ENCODE measurements at places on chromosomes 7 and 10.

DNA sequence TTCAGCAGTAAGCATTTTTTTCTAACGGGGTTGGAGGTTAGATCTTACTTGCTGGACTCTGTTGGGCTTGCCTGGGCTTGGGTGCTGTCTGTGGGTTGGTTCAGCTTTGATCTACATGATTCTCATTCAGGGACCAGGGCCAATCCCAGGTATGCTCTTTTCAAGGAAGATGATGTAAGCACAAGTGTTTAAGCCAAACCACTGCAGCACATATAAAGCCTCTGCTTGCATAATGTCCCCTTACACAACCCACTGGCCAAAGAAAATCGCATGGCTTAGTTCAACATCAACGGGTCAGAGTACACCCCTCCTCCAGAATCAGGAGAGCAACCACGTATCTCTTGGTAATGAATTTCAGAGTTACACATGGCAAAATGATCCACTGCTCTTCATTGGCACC is 83.9 kb downstream of the DNAJB9 start:
- no peak for DNase-seq

DNA sequence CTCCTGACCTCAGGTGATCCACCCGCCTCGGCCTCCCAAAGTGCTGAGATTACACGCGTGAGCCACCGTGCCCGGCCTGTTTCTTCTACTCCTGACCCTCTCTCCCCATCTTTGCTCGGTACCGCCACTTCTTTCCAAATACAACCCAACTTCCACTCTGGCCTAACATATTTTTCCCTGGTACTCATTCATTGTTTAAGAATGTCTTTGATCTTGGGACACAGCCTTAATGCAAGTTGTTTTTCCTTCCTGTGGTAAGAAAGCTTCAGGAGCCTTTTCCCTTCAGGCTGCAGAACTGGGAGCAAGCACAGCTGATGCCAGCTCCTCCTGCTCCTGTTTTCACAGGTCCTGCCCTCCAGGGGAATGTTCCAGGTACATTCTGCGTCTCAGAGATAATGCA is 13.7 kb downstream of the CALML3 start:
- DNase-seq: peak; percentile 63

DNA sequence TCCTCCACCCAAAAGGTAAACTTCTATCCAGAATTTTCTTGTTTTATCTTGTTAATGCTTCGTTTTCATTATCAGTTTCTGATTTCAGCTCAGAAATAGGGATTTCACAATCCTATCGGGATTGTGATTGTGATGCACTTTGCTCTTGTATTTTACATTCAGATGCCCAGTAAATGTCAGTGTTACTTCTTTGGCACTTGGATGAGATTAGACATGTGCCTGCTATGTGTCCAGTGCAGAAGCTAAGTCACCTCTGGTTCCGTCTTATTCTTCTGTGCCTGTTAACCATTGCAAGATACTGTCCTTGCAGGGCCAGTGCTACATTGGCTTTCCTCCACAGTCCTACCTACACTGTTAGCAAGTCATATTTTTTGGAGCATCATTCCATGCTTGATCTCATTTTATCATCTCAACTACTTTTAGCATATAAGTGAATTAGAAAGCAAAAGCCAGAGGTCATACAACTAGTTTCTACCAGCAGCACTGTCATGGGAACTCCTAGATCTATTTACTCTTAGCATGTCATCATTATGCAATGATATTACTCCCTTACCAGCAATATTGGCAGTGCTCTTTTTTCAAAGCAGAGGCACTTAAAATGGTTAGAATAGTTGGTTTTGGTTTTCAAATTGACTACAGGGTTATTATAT is 26.7 kb downstream of the ZNF277 start:
- DNase-seq: no peak

DNA sequence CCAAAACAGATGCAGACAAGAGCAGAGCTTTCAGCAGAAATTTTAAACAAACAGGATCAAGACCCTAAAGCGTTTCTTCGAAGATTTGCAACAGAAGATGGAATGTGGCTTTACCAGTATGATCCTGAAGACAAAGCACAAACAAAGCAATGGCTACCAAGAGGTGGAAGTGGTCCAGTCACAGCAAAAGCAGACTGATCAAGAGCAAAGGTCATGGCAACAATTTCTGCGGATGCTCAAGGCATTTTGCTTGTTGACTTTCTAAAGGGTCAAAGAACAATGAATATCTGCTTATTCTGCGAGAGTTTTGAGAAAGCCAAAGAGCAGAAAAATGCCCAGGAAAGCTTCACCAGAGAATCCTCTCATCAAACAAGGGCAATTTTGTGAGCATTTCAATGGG is 130.4 kb downstream of the MBL2 start:
- DNase-seq: no peak

GRCh38 chr7:96855139-96855538 is 145.5 kb upstream of the SEM1 start:
- DNase-seq: no peak

DNA sequence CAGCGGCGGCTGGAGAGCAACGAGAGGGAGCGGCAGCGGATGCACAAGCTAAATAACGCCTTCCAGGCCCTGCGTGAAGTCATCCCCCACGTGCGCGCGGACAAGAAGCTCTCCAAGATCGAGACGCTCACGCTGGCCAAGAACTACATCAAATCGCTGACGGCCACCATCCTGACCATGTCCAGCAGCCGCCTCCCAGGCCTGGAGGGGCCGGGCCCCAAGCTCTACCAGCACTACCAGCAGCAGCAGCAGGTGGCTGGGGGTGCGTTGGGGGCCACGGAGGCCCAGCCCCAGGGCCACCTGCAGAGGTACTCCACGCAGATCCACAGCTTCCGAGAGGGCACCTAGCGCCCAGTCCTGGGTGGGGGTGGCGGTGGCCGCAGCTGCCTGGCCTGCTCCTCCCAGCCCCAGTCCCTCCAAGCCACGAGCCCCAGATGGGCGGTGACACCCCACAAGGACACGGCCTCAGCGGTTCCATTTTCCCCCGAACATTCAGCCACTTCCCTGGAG is 1.3 kb downstream of the BHLHA15 start:
- no peak for DNase-seq

- peak; percentile 58 for DNase-seq
Observed at GRCh38 chr10:12656518-12657142, 307.3 kb downstream of the CAMK1D start.

GRCh38 chr10:129029851-129030602 is 437.0 kb upstream of the MGMT start:
- no peak for DNase-seq

GRCh38 chr10:94626476-94626875 is 57.1 kb upstream of the CYP2C18 start:
- DNase-seq: no peak

DNA sequence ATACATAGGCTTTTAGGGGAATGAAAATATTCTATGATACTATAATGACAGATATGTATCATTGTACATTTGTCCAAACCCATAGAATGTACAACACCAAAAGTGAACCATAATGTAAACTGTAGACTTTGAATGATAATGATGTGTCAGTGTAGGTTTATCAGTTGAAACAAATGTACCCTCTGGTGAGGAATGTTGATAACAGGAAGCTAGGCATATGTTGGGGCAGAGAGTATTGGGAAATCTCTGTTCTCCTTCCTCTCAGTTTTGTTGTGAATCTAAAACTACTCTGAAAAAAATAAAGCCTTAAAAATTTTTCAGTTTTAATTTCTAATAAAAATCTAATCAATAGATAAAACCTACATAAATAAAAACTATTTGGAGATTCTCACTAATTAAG is 36.9 kb downstream of the C1GALT1 start:
- DNase-seq: no peak

DNA sequence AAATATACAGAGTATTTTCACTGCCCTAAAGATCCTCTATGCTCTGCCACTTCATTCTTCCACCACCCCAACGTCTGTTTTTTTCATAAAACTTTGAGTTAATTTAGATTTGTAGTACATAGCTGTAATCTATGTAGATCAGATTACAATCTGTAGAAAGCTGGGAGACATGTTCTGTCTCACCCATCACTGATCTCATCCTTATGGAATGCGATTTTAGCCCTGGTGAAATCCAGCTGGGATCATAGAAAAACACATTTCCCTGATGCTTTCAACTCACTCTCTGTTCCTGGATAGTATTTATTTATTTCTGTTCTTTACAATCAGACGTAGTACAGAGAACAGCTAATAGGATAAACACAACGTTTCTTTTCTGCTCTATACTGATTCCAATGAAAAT is 521.0 kb downstream of the KIF20B start:
- DNase-seq: peak; percentile 92

- DNase-seq: no peak
Observed at GRCh38 chr7:27925573-27926201, 185.7 kb downstream of the TAX1BP1 start.

DNA sequence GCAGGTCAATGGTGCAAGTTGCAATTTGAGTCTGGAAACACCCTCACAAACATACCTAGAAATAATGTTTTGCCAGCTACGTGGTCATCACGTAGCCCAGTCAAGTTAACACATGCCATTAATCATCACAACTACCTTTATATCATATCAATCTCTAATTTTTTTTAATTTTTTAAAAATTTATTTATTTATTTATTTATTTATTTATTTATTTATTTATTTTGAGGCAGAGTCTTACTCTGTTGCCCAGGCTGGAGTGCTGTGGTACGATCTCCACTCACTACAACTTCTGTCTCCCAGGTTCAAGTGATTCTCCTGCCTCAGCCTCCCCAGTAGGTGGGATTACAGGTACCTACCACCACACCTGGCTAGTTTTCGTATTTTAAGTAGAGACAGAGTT is 52.4 kb upstream of the MACROH2A2 start:
- no peak for DNase-seq

DNA sequence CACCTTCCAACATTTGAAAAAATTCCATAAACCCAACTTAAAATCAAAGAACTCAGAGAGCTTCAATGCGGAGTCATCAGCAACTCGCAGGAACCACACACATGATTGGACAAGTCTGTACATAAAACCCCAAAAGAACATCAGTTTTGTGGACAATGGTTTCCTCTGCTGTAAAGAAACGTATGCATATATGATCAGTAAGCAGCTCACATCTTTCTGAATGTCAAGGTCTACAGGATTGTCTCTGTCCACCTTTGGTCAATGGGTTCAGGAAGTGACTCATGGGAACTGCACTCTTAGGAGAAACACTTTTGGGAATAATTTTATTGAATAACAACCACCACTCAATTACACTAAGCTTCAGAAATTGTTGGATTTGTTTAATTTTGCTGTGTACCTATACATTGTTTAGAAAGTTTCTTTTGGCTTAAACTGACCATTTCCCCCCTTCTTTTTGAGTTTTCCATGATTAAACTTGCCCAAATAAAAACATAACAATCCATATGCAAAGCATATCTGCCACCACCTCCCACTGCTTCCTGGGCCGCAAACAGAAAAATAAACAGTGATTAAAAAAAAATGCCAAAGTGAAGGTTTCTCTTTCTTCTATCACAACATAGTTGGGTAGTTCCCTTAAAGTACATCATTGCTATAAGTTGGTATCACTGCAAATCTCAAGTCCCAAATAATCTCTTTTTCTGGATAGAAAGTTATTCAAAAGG is 27.3 kb upstream of the AFAP1L2 start:
- DNase-seq: no peak

- no peak for DNase-seq
Observed at GRCh38 chr7:1225441-1226185, 7.1 kb upstream of the UNCX start.

- no peak for DNase-seq
Observed at GRCh38 chr7:35792472-35792871, 8.4 kb upstream of the SEPTIN7 start.

- no peak for DNase-seq
Observed at GRCh38 chr7:47937065-47937687, 11.1 kb downstream of the PKD1L1 start.

- DNase-seq: peak; percentile 51
Observed at GRCh38 chr10:114821915-114822443, 399 bp downstream of the FHIP2A start.

GRCh38 chr10:113959383-113959760 is 84.3 kb upstream of the ADRB1 start:
- DNase-seq: no peak

GRCh38 chr7:30348083-30348560 is 63.7 kb downstream of the ZNRF2 start:
- DNase-seq: peak; percentile 85

DNA sequence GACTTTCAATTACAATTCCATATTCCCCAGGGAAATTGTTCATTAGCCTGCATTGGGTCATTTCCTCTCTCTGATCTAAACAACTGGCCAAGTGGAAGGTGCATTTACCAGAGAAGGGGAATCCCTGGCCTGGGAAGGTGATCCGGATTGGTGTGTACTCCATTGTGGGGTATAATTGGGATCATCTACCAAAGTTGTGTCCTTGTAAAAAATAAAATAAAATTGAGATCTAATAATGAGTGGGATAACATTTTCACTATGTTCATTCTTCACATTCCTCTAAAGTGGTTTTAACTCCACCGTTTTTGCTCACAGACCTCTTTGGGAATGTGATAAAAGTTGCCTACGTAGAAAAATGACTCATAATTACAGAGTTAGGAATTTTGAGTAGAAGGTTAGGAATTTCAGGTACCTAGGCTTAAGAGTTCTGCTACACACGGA is 22.8 kb downstream of the ARL5B start:
- DNase-seq: peak; percentile 73

GRCh38 chr10:103554488-103555324 is 61.2 kb downstream of the NEURL1 start:
- peak; percentile 55 for DNase-seq

DNA sequence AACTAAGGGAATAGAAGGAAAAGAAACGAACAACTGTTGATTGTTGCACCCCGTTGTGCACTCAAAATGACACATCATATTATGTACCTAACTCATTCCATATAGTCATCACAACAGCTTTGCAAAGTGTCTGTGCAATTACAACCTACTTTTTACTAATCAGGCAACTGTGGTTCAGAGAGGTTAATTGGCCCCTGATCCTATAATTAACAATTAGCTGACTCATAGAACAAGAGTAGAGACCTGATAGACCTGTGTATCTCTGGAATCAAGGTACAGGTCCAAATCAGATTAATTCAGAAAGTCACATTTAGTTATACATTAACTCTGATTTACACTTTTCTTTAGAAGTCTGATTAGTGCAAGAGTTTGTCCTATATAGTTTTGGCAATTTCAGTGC is 122.5 kb upstream of the CDK13 start:
- DNase-seq: no peak

GRCh38 chr10:88442716-88443115 is 140.4 kb downstream of the RNLS start:
- DNase-seq: no peak

DNA sequence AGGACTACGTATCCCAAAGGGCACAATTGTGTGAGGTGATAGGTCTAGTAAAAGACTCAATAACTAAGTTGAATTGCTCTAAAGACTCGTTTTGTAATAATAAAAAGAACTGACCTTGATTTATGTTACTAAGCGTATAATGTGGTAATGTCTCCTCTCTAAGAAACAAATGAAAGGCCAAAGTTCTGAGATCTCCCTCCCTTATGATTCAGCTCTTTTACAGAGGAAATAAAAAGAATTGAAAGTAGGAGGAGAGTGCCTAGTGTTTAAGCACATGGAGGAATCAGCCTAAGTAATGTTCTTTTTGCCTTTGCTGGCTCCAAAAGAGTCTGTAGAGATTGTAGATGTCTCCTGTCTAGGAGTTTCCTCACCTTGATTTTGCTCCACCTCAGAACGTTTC is 98.0 kb downstream of the ARL4A start:
- no peak for DNase-seq

GRCh38 chr10:28806488-28806941 is 129.2 kb downstream of the BAMBI start:
- DNase-seq: no peak
